ENCODE measurements at places on chromosomes 5 and 9.

GRCh38 chr9:85137696-85138095 lies 468.2 kb downstream of the NTRK2 start:
- DNase-seq, result no peak

- DNase-seq, result no peak
These were observed 47.7 kb upstream of the BOD1 start for GRCh38 chr5:173664154-173664526.

DNA sequence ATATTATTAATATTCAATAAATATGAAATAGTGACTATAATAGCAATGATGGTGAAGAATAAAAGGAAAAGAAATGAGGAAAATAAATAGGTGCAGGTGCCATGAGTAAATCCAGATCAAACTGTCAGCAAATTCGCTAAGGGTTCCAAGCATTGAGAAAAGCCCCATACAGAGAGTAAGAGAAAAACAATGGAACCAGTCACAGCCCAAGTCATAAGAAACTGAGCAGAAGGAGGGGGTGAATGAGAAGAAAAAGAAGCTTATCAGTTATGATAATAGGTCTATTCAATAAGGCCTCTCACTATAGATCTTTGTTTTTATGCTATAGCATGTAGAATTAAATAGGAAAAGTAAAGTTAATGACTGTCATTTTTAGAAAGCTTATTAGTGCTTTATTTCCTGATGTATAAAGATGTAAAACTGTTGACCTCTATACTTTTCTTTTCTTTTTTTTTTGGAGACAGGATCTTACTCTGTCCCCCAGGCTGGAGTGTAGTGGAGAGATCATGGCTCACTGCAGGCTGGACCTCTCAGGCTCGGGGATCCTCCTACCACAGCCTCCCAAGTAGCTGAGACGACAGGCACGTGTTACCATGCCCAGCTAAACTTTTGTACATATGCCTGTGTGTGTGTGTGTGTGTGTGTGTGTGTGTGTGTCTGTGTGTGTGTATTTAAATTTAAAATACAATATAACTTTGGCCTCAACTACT lies 72.4 kb downstream of the FYB1 start:
- no peak for DNase-seq

- no peak for DNase-seq
These were observed 11.9 kb downstream of the DNAH5 start for GRCh38 chr5:13932561-13932960.

GRCh38 chr5:112121258-112121657 lies 297.8 kb downstream of the EPB41L4A start:
- no peak for DNase-seq

DNA sequence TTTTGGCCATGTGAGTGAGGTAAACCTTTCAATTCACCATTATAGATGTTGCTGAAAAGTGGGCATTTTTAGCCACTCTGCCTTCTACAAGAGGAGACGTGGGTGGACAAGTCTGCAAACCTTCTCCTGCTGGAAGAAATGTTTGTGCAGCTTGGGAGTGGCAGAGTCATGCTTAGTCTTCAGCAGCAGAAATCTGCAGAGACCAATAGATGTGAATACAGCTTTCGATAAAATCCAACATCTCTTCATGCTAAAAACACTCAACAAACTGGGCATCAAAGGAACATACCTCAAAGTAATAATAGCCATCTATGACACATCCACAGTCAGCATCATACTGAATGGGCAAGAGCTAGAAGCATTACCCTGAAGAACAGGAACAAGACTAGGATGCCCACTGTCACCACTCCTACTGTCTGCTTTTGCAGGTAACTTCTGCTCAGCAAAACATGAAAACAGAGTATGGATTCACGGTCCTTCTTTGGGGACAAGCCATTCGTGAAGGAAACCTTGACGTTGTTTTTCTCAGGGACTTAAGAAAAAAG lies 91.3 kb downstream of the RALGPS1 start:
- DNase-seq, result no peak
